ENCODE measurements at places on chromosomes 6 and 20.

GRCh38 chr6:105646391-105646867 lies 243.5 kb upstream of the PREP start:
- peak; percentile 16 for DNase-seq

DNA sequence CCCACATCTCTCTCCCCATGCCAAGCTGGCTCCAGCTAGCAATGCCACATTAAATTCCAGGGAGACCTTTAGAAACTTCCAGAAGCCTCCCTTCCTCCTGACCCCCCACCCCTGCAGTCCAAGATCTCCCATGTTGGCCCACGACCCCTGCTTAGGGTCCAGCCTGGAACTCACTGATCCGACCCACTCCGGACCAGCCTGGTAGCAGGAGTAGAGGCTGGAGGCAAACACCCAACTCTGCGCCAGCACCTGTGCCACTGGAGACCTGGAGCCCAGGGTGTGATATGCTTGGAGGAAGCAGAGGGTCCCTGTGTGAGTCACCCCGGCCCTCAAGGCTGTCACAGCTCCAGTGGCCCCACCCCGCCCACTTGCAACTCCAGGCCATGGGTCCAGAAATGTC lies 3.3 kb upstream of the ULBP1 start:
- DNase-seq, result no peak

DNA sequence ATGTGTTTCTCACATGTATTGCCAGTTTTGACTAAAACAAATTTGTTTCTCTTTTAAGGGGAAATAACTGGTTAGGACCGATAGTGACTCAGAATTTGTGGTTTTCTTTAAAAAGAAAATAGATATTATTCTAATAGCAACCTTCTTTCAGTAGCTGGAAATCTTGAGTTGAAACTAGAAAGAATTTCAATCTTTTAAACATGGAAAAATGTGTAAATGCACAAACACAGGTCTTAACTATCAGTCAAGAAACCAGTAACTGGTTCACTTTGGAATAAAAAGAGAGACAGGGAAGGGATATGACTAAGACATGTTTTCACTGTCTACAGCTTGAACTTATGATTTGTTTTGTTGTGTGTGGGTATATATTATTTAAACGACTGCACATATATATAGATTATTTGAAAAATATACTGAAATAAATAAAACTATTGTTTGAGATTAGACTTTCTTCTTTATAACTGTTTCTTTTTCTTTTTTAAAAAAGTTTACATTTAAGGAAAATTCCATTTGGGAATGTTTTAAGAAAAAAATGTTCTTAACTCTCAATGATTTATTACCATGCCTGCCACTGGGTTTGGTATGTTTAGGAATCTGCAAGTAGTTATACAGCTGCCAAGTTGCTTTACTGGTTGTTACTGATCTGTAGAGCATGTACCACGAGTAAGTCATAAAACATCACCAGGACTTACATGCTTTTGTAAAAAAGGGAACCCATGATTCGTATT lies 753.3 kb upstream of the MARCKS start:
- DNase-seq, result no peak

- no peak for DNase-seq
Observed at GRCh38 chr6:22568854-22569253, 512 bp upstream of the HDGFL1 start.

DNA sequence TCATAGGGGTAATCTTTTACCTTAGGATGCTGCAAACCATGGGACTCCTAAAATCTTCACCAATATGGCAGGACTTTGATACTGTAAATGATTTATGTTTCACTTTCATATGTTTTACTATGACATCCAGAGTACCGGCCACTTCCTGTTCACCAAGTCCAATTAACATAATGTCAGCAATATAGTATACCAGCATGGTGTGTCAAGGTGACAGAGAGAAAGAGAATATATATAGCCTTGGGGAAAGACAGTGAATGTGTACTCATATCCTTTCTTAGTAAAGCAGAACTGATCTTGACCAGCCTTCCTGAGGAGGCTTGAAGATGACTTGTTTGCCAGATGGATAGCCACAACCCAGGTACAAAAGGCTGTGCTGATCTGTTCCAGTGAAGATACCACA lies 127.9 kb downstream of the NRN1 start:
- DNase-seq, result no peak

DNA sequence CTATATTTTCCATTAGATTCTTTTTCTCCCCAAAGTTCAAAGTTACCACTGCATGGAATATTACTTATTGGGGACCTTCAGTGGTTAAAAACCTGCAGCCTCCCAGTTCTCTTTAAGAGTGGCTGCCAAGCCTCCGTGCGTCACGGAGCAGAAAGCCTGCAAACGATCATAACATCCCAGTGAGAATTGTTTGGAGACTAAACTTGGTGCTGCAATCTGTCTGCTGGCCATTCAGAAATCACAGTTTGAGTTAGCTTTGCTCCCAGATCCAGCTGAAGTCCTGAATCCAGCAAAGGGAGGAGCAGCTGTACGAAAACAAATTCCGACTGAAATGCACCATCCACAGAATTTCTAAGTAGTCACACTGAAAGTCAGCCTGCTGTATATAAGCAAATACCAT lies 213.5 kb upstream of the PDE10A start:
- no peak for DNase-seq

GRCh38 chr6:119447921-119448320 lies 98.4 kb upstream of the MAN1A1 start:
- DNase-seq, result no peak

DNA sequence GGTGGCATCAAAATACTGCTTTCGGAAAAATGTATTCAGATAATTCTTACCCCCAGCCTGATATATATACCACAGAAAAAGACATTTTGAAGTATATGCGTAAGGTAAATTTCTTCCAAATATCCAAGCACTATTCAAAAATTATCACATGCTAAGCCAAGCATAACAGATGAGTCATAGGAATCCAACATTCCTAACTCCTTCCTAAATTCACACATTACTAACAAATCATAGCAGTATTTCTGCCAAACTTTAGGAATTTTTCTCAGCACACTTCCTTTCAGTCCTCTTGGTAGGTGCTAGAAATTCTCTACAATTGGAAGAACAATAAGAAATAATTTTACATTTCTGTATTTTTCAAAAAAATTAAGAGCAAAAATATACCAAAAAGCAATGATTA lies 417.5 kb downstream of the EYS start:
- no peak for DNase-seq

DNA sequence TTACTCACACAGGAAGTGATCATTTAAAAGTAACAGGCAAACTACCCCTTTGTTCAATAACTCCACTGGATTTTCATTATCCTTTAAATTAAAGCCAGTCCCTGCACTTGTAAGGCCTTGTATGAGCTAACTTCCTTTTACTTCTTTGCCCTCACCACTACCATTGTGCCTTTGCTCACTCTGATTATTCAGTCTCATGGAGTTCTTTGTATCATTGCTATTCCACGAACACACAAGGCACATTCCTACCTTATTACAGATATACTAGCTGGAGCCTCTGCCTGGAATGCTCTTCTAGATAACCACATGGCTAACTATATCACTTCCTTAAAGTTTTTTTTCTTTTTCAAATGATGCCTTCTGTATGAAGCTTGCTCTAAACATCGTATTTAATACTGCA lies 748.6 kb upstream of the HS3ST5 start:
- no peak for DNase-seq

DNA sequence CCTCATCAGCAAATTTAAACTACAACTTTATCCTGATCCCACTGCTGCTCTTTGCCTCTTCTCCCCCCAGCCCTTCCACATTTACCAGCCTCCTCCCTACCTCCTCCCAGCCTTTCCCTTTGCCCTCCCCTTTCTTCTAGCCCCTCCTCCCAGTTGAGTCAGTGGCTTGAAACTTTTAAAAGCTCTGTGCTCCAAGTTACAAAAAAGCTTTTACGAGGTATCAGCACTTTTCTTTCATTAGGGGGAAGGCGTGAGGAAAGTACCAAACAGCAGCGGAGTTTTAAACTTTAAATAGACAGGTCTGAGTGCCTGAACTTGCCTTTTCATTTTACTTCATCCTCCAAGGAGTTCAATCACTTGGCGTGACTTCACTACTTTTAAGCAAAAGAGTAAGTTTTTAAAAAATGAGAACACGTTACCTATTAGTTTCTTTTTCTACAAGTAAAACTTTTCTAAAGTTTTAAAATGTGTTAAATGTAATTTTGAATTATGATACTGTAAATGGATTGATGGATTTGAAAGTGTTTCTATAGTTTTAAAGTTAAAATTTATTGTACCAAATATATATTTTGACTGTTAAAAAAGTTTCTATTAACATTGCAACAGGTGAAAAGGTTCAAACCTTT lies at the start of gene GJA1:
TSS of gene GJA1 (plus strand) at position 203 of the 626 bp plus-strand sequence. CDS start 11,202 bp downstream, outside the sequence.
- no peak for DNase-seq

DNA sequence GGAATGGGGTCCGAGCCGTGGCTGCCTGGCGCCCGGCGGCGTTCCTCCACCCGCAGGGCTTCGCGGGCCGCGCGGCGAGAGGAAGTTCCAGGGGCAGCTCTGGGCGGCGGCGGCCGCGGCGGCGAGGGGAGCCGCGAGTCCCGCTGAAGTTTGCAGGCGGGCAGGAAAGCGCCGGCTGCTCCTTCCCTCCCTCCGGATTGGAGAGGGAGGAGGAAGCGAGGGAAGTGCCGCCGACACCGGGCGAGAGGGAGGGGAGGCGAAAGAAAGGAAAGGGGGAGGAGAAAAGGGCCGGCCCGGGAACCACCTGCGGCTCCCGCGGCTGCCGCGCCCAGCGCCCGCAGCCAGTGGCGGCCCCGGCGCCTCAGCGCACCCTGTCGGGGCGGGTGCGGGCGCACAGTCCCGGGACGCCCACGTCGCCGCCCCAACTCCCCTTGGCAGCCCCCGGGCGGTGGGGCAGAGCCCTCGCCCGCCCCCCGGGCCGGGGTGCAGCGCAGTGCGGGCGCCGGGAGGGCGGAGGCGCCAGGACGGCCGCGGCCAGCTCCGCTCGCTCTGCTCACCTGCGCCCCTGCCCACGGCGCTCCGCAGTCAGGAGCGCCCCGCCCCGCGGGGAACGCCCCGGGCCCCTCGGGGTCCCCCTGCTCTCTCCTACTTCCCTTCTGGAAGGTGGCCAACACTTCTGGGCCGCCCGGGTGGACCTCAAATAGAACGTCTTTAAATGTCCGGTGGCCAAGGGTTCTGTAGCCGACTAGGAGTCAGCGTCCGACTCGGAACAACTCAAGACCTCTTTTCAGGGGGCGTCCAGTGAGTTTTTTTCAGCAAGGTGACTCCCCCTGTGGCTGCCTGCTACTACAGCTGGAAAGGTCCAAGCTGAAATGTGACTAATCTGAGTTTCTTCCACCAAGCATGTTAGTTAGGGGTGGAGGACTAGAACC lies 80.3 kb upstream of the CCDC28A start:
- DNase-seq, result peak; percentile 8

DNA sequence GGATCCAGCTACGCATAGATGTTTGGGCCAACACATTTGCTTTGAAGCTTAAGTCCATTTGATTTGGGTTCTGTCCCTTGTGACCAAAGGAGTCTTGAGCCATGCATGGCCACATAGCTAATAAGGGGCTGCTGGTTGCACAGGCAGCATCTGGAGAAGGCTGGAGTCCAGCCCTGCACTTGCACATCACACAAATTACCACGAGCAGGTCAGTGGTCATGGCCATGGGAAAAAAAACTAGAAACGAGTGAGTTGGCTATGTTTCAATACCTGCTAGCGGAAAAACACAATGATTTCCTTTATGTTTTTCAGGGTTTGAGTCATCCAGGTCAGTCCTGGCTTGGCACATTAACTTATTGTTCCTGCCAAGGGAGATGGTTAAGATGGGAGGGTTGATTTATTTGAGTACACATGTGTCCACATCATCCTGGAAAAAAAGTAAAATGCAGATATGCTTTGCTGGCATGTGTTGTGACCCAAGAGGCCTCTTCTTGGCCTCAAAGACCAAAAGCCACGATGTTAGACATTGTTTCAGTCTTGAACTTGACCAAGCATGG lies 5.6 kb upstream of the STX16 start:
- DNase-seq, result no peak

DNA sequence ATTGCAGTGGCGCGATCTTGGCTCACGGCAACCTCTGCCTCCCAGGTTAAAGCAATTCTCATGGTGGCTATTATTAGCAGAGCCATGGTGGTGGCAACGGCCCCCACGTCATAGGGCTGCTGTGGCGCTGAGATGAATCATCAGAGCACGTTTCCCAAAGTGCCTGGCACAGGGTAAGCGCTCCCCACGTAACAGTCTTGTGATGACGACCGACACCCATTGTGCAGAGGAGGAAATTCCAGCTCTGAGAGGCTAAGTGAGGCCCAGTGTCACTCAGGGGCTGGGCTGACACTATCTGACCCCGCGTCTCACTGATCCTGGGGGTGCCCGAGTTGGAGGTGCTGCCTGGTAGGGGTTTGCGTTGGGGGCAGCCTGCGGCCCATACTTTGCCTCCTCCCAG lies 16.2 kb downstream of the SUN5 start:
- no peak for DNase-seq

DNA sequence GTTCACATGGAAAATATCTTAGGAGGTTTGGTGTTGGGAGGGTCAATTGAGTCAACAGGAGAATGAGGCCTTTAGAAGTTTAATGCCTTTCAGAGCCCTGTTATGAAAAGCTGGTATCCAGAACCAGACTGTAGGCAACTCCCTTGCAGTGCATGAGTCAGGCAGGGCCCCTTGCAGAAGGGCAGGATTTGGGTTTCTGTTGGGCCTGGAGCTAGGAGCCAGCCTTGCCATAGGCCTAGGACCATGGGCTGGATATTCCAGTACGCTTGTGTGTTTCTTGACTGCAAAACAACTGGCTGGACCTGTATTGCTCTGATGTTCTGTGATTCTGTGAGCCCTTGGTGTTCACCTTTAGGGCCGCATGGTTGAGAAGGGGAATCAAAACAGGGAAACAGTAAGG lies 350.9 kb upstream of the PRND start:
- DNase-seq, result no peak

GRCh38 chr20:53990768-53991450 lies 79.5 kb downstream of the BCAS1 start:
- no peak for DNase-seq

GRCh38 chr20:58659841-58660240 lies 8.8 kb downstream of the STX16 start:
- peak; percentile 20 for DNase-seq

DNA sequence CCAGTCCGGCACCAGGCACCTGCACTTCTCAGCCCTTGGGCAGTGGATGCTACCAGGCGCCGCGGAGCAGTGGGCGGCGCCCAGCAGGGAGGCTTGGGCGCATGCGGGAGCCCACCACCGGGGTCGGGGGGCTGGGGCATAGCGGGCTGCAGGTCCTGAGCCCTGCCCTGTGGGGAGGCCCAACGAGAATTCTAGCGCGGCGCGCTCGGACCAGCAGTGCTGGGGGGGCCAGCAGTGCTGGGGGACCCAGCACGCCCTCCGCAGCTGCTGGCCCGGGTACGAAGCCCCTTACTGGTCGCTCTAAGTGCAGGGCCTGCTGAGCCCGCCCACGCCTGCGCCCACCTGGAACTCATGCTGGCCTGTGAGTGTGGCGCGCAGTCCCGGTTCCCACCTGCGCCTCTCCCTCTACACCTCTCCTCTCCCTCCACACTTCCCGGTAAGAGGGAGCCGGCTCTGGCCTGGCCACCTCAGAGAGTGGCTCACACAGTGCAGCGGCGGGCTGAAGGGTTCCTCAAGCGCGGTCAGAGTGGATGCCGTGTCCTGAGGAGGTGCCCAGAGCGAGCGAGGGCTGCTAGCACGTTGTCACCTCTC lies 28.5 kb upstream of the SERPINB1 start:
- no peak for DNase-seq

GRCh38 chr6:32825966-32826365 lies 9.2 kb upstream of the HLA-DOB start:
- DNase-seq, result no peak

Measured in activated CD4-positive, alpha-beta T cell treated with anti-CD3 and anti-CD28 coated beads for 4 hours (primary cell).